ENCODE measurements at places on chromosomes 6 and 20.

- ATAC-seq = no peak
These were observed 17.3 kb downstream of the PKIG start for GRCh38 chr20:44599715-44600114.

DNA sequence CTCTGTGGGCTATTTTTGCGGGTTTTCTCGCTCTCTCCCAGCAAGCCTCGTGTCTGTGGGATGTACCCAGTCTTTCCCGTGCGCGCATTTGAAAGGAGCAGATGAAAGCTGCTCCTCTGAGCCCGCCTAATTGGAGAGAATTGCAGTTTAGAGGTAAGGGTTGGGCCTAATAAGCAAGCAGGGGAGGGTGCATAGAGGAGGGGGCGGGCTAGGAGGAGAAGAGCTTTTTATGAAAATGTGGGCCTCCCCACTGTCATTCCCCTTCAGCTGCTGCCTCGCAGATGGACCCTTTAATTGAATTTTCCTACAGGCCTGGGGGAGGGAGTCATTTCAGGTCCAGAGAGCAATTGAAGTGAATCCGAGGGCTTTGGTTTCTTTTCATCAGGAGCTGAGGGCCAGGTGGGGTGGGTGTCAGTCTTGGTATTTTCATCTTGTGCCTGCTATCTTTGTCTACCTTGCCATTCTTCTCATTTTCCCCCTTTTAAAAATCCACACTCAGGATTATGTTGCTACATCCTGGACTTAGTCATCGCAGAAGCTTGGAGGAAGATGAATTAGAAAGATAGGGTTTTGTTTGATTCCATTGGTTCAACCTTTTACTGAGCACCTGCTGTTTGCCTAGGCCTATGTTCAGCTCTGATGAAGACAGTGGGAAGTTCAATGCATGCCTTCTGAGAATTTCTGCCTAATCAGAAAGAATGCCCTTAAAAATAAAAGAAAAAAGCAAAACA is 423.4 kb downstream of the CD83 start:
- peak; percentile 53 for ATAC-seq

GRCh38 chr6:38179300-38179699 is 359.8 kb downstream of the ZFAND3 start:
- no peak for ATAC-seq

DNA sequence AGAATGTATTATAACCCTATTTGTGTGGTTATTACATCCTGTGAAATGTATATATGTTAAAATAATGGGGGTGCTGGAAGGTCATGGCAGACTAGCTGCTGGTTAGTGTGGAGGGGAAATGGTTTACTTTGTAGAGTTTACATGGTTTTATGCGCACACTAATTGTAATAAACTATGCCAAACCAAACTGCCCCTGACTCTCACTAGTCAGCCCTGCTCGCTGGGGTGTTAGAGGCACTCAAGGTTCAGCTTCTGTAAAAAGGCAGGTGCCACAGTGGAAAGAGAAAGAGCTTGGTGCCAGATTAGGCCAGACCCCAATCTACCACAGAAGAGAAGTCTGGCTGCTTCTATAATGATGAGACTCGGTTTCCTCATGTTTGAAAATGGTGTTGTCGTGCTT is 52.7 kb downstream of the GOPC start:
- ATAC-seq = no peak

DNA sequence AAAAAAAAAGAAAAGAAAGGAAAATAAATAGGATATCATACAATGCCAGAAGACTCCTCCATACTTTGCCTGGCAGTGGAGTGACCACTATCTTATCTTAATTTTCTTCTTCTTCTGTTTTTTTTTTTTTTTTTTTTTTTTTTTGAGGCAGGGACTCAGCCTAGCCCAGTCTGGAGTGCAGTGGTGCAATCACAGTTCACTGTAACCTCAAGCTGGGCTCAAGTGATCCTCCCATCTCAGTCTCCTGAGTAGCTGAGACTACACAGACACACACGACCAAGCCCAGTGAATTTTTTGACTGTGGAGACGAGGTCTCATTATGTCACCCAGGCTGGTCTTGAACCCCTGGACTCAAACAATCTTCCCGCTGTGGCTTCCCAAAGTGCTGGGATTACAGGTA is 17.1 kb upstream of the MMP9 start:
- no peak for ATAC-seq

DNA sequence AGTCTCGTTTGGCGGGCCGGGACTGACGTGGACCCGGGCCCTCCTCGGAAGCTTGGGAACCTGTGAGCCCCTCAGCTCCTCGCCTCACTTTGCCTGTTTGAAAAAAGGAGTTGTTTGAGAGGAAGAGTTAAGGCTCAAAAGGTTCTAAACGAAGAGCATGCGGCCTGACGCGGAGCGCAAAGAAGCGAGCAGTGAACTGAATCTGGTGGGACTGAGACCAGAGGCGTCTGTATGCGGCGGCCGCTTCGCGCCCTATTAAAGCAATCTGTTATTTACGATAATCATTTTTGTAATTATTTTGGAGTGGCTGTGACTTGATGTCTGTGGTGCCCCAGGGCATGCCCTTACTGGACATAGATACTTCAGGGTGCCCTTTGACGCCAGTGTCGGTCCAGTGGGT is 3.3 kb upstream of the TFAP2C start:
- no peak for ATAC-seq

DNA sequence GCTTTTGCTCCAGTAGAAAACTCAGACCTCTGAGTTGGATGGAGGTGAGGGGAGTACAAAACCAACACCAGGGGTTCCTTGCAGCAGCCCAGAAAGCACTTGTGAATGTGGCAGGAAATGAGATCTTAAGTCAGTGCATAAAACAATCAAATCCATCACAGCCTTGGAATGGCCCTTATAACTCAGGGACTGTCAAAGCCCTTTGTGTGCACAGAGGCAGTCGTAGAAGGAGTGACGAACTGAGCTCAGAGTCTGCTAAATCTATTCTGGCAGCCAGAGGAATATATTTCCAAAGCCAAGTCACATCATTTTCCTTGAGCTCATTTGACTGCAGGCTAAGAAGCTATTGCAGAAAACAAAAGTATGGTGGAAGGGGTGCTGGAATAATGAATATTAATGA is 676.6 kb downstream of the DHX35 start:
- no peak for ATAC-seq

DNA sequence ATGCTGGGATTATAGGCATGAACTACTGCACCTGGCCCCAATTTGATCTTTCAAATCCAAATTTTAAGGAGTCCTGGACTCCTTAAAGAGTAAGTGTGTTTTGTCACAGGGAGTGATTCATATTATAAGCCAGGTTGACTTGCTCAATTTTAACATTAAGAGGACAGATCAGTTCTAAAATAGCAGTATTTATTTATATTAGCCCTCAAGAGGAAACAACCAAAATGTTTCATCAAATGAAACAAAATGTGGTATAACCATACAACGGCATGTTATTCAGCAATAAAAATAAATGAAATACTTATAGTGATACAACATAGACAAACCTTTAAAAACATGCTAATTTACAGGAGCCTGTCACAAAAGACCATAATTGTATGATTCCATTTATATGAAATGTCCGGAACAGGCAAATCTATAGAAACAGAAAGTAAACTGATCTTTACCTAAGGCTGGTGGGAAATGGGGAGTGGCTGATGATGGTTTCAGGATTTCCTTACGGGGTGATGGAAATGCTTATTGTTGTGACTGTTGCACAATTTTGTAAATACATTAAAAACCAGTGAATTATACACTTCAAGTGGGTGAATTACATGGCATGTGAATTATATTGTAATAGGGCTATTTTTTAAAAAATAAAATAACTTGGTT is 637.4 kb downstream of the MMUT start:
- ATAC-seq = no peak

- no peak for ATAC-seq
These were observed 51.2 kb downstream of the CD164 start for GRCh38 chr6:109331081-109331480.

DNA sequence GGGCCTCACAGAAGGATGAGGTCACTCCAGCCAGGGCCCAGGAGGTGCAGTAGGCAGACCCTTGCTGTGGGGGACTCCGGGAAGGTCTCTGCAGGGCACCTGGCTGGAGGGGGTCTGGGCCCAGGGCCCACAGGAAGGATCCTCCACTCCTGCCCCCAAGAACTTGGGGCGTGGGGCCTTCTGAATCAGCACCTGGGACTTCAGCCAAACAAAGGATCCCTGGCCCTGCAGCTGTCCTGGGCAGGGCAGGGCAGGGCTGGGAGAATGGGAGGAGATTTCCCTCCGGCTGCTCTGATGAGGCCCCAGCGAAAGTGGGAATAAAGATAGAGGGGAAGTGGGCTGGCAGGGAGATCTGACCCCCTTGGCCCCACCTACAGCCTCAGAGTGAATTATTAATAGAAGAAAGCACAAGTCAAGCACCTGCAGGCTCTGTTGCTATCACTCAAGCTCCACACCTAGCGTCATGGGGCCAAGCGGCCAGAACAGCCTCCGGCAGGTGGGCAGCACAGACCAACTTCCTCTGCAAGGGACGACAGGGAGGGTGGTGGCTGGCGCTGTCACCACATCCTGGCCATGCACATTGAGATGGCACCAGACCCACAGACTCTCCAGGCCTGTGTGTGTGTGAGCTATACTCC is 61.6 kb upstream of the MRPS10 start:
- ATAC-seq = no peak

DNA sequence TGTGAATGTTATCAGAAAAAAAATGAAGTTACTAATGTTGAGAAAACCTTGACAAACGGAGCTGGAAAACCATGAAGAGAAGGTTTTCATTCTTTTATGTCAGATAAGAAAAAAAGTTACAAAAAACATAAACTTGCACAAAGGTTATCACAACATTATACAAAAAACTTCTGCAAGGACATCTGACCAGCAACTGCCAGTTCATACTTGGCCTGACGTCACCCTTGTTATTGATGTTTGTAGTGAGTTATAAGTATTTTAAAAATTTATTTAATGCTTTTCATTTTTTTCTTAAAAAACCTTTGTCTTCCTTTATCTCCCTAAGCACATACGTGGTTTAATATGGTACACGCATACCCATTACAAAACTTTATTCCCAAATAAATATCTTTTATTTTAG is 16.3 kb downstream of the GSTA3 start:
- no peak for ATAC-seq

DNA sequence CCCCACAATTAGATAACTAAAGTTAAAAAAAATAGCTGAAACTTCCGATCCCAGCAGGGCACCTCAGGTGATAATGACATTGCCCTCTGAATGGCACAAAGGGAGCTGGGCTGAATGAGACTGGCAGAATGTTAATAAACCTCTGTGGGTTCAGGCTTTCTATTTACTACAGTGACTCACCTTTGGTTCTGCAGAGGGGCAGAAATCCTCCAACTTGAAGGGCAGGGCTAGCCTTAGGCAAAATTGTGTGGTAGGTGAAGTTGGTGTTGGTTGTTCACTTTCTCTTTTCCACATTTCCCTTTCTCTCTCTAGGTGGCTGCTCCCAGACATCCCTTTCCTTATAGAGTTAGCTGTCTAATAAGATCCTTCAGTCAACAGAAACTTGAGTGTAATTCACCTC is 625.2 kb downstream of the EPM2A start:
- ATAC-seq = no peak

GRCh38 chr6:17081273-17081672 is 20.6 kb upstream of the STMND1 start:
- no peak for ATAC-seq

DNA sequence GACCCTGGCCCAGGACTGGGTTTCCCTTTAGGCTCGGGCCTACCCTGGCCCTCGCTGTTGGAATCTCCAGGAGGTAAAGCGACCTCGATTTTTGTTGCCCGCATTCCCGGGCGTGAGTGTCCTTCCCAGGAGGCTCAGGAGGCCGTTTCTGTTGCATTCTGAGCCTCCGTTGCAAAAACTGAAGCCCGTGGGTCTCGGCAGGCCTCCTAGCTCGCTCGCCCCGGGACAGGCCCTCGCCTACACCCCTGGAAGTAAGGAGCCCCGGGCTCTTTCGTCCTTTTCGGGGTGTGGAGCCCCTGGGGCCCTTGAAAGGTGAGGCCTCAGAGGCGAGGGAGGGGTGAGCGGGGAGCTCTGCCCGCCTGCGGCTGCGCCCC is 2.3 kb downstream of the NR2E1 start:
- ATAC-seq = no peak

- ATAC-seq = no peak
These were observed 115.7 kb downstream of the AKAP7 start for GRCh38 chr6:131250936-131251335.

DNA sequence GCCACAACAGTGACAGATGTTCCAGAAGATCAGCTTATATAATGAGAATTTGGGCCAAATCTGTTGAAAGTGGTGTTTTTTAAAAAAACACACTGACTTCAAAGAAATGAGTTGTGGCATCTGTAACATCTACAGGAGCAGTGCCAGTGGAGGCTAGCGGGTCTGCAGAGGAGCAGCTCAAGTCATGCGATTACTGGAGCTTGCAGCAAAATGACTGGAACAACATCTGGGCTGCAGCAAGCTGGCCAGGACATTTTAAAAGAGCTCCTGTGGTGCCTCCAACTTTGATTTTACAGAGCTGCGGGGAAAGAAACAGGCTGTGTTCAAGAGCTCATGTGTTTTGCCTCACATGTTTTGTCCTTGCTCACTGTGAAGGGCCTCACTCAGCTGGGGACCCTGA is 57.2 kb downstream of the TBX18 start:
- no peak for ATAC-seq

DNA sequence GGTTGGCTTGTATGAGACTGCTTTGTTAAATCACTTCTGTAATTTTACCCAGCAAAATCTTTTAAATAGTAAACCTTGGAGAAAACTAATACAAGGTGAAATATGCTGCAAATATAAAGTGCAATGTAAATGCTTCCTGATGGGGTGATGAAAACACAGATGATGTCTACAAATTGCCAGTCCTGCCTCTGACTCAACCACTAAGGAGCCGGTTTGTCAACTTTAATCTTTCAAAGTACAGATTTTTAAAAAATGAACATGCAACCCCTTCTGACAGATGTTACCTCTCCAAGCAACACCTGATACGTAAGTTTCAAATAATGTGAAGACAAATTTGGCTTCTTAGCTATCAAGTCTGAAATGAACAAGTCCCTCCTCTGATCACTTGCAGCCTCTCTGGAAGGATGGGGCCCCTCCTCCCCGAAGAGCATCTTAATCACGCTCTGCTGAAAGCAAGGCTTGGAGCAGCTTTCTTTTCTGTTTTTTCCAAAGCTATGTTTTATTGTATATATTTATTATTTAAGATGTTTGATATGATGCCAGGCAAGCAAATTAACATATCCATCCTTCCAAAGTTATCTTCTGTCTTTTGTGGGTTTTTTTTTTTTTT is 196.0 kb downstream of the MYLK4 start:
- no peak for ATAC-seq

DNA sequence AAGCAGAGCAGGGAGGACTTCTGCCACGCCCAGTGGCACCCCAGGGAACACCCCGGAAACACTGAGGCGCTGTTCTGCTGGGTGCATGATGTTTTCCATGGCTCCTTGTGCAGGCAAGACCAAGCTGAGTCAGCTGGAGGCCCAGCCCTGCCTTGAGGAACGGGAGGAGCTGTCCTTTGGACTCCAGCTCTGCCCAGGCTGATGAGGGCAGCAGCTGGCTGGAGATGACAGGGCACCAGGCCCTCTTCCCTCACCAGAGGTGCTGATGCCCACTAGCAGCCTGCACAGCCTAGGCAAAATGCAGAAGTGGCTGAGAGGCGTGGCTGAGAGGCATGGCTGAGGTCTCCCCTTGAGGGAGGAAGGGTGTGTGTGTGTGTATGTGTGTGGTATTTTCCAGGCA is 2.4 kb downstream of the C6orf132 start:
- ATAC-seq = no peak

GRCh38 chr6:12270551-12271230 is 19.5 kb upstream of the EDN1 start:
- ATAC-seq = no peak

Data from motor neuron (in vitro differentiated cells).